ENCODE measurements at places on chromosomes 5 and 9.

DNA sequence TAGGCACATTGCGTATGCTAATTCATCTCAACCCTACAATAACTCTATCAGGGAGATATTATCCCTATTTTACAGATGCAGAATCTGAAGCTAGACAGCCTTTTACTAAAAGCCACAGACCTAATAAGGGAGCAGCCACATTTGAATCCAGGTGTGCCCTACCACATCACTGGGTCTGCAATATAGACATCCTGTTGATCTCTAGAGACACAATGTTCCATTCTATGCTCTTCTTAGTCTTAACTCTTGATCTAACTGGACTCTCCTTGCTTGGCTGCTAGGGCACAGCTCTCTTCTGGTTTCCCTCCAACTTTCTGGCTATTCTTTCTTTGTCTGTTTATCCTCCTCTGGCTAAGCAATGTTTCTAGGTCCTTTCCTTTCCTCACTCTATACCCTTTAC lies 1.4 kb upstream of the SPATA6L start:
- DNase-seq, result no peak

DNA sequence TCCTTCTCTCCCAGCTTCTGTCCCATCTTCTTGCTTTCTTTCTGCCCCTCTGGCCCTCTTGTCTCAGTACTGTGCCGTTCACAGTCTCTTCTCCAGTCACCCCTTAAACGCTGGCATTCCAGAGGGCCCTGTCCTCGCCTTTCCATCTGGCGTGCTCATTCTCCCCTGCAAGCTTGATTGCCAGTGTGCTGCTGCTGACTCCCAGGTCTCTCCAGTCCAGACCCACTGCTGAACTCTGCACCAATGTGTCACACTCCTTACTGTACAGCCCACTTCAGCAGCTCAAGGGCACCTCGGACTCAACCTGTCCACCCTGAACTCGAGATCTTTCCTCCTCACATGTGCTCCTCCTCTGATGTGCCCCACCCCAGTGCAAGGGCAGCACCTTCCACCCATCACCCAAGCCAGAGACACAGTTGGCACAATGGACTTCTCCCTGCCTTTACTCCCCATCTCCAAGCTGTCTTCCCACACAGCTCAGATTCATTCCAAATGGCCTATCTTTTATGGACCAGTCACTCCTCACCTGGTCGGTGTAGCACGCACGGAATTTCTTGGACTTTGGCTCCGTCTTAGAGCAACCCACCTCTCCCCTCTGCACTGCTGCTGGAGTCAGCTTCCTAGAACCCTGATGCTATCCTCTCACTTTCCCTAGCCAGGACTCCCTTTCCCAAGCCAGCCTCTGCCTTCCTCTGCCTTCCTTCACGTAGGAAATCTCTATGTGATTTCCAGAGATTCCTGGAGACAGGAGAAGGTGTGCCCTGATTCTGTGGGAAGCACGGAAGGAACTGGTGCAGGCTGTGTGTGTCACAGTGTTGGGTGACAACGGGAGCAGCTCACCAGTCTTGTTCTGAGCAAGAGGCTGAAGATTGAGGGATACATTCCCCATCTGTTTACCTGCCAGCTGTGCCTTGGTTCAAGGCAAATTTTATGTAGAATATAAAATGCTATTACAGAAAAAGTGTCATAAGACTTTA lies 26.0 kb upstream of the SLC2A8 start:
- peak; percentile 3 for DNase-seq

DNA sequence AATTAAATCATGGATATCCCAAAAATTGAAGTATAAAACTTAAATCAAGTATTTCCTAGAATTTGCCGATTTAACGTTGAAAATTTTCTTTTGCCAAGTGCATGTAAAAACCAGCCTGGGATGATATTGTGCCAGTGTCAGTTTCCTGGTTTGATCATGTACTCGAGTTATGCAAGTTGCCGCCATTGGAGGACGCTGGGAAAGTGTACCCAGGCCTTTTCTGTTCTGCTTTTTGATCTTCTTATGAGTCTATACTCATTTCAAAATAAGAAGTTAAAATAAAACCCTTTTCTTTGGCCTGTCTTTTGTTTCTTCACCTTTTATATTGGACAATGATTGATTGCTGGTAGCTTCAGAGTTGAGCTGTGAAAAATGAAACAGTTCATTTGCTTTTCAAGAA lies 93.1 kb upstream of the NFIL3 start:
- no peak for DNase-seq

GRCh38 chr5:32760091-32760509 lies 49.0 kb downstream of the NPR3 start:
- DNase-seq, result peak; percentile 92

DNA sequence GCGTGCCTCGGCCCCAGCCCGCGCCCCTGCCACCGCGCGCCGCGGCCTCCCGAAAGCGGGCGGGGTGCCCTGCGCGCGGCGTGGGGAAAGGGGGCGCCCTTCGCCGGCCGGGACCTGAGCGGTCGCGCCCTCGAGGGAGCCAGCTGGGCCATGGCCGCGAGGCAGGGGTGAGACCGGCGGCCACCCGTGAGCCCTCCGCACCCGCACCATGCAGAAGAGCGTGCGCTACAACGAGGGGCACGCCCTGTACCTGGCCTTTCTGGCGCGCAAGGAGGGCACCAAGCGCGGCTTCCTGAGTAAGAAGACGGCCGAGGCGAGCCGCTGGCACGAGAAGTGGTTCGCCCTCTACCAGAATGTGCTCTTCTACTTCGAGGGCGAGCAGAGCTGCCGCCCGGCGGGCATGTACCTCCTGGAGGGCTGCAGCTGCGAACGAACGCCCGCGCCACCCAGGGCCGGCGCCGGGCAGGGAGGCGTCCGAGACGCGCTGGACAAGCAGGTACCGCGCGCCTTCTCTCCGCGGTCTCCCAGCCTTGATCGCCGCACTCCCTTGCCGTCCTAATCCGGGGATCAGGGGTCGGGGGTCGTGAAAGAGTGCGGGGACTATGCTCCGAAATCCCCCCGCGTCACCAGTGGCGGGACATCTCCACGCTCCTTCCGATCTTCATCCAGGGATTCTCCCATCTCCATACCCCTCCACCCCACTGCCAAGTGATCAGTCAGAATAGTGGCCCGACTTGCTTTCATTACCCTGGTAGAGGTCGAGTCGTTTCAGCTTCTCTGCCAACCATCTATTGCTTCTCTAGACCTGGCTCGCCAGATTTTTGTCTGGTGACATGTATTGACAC lies 590 bp downstream of the RASGRF2 start:
- DNase-seq, result peak; percentile 70

- no peak for DNase-seq
Observed at GRCh38 chr5:23507278-23507685, at the start of gene PRDM9. Gene PRDM9 (plus strand): TSS chr5:23507609. CDS start chr5:23509034, 1,425 bp downstream.

DNA sequence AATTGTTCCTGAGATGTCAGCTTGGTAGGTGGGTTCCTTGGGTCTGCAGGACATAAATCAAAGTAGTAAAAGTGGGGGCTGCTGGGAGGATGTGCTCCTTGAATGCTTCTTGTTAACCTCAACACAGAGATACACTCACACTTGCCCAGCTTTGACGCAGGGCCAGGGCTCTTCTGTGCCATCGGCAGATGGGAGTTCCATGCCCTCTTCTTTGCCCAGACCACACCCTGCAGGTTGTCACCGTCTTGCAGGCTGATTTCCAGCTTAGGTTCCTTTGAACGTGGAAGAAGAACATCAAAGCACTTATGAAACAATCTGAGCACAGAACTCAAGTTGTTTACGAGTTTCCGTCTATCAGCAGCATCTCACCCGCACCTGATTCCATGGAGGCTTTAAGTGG lies 11.0 kb downstream of the DBH start:
- no peak for DNase-seq

DNA sequence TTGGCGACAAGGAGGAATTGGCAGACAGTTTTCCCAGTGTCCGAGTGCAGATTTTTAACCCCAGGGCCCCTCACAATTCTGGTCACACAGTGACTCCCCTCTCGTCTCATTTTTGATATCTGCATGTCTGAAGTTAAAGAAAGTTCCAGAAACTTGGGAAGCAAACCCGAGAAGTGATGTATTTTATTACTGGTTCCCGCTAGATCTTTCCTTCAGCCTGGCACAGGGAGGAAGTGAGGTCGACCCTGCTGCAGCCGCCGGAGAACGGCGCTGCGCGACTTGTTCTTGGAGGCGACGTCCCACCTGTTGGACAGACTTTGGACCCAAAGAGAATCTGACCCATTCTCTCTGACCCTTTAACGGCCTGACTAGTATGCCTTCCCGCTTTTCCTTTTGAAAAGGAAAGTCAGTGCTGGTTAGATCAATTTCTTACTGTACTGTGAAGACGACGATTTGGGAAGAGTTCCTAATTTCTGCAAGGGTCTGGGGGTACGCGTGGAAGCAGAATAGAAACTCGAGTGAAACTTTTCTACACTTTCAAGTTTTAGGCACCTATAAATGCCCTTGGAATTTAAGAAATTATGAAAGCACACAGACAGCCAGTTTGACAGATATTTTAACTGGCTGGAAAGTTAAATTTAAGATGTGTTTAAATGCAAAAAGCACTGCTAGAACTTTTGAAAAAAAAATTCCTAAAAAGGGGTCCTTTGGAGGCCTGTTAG lies 744 bp downstream of the OTULIN start:
- DNase-seq, result peak; percentile 58

- no peak for DNase-seq
Observed at GRCh38 chr5:54326662-54327270, 16.4 kb upstream of the ARL15 start.

GRCh38 chr5:13278811-13279210 lies 665.7 kb downstream of the DNAH5 start:
- no peak for DNase-seq

DNA sequence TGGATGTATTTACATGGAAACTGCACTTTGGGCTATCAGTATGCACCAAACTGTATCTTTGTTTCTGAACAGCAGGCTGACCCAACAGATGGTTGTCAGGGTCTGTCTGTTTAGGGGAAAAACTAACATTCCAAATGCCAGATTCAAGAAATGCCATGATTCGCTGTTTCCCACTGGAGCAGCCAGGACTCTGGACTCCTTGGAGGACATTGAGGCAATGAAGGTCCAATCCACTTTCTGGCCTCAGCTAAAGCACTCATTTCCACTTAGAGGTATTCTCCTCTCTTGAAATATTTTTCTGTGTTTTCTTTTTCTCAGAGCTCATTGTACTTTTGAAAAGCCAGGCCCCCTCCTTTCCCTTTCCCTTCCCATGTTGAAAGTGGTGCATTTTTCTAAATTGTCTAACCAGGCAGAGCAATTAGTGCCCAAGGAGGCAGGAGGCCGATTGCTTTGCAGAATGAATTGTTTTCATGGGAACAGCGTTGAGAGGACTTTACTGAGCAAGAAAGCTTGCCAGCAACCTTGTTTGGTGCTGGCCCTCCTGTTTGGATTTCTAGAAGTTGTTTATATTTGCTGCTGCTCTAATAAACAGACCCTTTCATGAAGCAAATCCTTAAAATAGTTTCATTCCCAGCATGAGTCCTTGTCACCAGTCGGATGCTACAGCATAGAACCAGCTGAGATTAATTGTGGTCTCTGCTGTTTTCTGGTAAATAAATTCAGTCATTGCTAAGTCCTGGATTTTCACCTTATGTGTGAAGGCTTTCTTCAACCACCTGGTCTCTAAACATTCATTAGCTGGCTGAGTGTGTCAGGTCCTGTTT lies 132.8 kb upstream of the TAF11L2 start:
- DNase-seq, result no peak

- DNase-seq, result no peak
Observed at GRCh38 chr5:80125022-80125961, 90.1 kb downstream of the THBS4 start.

DNA sequence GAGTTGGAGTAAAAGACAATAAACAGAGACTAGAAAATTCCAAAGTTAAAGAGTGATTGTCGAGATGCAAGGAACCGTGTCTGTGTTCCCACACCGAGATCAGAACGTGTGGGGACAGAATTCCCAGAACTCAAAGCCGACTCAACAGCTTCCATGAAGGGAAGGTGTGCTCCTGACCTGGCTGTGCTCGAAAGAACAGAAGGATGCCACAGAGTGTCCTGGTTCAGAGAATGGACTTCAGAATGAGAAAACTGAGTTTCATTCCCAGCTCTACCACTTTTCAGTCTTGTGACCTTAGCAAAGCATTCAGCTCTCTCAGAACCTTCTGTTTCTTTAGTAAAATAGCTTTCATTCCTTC lies 420.0 kb upstream of the SLC30A5 start:
- DNase-seq, result no peak

DNA sequence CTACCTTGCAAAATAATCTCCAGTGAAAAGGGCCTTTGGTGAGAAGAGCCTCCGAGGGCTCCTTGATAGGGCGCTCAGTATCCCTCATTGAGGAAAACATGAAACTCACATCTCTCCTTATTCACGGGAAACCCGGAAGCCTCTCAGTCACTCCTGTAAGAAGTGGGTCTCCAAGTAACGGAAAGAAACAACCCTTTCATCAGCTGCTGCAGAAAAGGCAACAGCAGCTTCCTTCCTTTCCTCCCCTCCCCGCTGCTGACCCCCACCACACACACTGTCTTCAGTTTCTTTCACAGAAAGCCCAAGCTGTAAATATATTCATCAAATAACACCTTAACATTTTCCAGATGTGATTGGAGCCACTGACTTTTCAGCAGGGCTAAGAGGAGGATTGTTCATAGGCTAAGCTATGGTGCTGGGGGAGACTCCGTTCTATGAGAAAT lies 81.4 kb downstream of the C9orf152 start:
- DNase-seq, result no peak

DNA sequence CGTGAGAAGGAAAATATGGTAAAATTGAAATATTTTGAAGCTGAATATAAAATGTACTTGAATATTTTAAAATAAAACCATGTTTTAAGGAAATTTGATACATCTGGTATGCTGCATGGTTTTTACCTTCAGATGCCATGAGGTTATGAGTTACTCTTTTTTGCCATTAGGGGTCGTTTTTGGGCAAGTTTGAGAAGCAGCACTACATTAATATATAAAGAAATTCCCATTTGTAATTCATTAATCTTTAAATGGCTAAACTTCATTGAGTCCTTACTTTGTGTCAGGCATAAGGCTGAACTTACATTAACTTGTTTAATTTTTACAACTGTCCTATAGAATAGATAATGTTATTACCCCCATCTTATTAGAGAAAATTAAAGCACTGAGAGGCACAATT lies 152.3 kb downstream of the KDM4C start:
- peak; percentile 52 for DNase-seq

DNA sequence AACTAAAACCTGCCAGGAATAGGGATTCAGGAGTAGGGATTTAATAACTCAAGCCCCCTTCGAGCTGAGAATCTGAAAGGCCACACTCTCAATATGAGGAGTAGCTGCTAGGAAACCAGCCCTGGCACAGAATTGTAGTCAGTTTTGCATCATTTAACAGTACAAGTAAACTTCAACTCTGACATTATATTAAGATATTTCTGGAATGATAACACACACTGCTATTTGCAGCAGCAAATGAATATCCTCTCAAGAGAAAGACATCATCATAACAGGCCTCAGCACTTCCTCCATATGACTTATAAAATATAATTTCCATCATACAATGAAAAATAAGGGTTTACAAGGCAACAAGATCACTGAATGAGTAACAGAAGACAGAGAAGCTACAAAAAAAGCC lies 138.2 kb upstream of the RFX3 start:
- no peak for DNase-seq

GRCh38 chr9:89177944-89178829 lies at the start of gene SHC3:
Gene SHC3 (minus strand): TSS chr9:89178818. CDS start chr9:89178460, 358 bp downstream.
- peak; percentile 32 for DNase-seq

GRCh38 chr5:172943283-172943841 lies 15.9 kb upstream of the RPL26L1 start:
- peak; percentile 96 for DNase-seq
